ENCODE measurements at places on chromosomes 11 and 22. TPM values are rescaled to one million over a fixed set of nuclear protein-coding genes. Genes with fewer than 3 reads are reported as not detected.

DNA sequence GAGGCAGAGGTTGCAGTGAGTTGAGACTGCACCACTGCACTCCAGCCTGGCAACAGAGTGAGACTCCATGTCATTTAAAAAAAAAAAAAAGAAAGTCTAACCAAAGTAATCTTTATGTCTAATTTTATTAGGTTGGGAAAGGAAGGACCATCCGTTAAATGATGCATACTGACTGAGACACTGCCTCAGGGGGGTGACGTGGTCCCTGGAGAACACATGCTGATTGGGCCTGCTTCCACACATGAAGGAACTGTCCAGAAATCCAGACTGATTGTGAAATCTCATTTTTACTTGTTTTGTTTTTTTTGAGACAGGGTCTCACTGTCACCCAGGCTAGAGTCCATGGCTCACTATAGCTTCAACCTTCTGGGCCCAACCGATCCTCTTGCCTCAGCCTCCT is 5.5 kb downstream of the SF3A1 start:
- DNase-seq: no peak

DNA sequence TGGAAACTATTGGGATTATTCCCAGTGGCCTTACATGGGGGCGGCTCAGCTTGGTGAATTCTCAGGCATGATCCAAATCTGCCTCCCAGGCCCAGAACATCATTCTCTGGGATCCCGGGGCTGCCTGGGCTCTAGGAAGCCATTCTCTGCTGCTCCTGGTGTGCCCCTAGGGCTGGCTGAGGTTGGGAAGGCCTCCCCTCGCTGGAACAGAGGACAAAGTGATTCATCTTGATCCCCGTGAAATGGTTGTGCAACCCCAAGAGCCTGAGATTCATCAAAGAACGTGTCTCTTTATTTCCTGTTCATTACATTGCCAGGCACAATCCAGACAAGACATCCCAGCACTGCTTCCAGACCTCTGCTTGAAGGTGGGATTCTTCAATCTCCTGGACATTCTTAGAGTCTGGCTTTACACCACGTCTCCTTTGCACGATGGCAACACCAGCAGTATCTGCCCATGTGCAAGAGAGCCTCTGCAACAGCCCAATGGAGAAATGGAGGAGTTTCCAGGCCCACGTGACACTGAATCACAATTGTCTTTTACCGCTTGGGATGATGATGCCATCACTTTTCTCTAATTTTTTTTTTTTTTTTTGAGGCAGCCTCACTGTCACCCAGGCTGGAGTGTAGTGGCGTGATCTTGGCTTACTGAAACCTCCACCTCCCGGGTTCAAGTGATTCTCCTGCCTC is 52.3 kb downstream of the TST start:
- DNase-seq: peak; percentile 44

- DNase-seq: peak; percentile 31
Observed at GRCh38 chr22:42396621-42397331, 35.4 kb downstream of the NFAM1 start.

Gene CTTN
- 127 TPM for total RNA-seq

GRCh38 chr22:46018859-46019258 is 41.9 kb upstream of the WNT7B start:
- peak; percentile 70 for DNase-seq

- DNase-seq: no peak
Observed at GRCh38 chr22:40583053-40583741, 53.3 kb downstream of the MRTFA start.

Gene SMTNL1
- not detected for total RNA-seq

Gene MICALL1
- total RNA-seq: 7.1 TPM

Gene LDHAL6A
- not detected for total RNA-seq

GRCh38 chr22:31637891-31638618 is 24.0 kb downstream of the PISD start:
- DNase-seq: peak; percentile 47

Gene CCDC87
- 0.17 TPM for total RNA-seq
